ENCODE measurements at places on chromosomes 7 and 10.

DNA sequence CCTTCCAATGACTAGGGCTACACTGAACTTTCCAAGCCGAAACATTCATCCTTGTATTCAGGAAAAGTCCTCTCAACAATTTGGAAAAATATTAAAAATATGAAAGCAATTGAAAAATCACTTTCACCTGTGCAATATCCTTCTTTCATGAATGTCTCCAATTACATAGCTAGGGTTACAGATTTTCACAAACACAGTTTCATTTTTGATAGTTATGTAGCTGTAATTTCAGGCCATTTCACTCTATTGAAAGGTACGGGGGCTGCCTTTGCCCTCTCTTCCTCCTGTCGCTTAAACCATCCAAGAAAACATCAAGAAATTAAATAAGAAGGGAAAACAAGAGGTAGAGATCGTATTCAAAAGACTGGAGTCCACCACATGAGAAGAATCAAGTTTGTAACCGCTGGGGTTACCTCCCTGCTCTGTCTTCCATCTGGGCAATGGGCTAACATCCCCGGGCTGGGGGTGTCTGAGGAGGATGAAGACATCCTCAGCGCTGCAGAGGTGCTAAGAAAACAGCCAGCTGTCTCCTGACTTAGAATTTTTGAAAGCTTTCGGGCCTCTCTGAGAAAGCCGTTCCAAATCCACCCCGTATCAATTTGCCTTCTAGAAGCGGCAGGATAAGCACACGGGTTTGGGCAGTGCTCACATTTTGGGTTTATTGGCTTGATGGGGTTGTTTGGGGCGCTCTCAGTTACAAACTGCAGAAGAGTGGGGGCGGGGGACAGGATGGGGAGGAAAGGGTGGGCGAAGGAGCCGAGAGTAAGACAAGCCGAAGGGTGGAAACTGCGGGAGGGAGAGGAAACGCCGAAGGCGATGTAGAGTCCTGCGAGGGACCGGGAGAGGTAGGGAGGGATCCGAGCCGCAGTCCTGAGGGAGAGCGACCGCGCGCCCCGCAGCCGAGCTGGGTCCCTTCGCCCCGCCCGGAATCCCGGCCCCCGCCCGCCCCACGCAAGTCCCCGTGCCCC, 24.3 kb upstream of the VAX1 start:
- no peak for DNase-seq

GRCh38 chr7:139721417-139721816, 56.4 kb downstream of the HIPK2 start:
- DNase-seq = no peak

- DNase-seq = peak; percentile 48
These were observed 178.0 kb downstream of the NPSR1 start for GRCh38 chr7:34835901-34836600.

- DNase-seq = no peak
These were observed 1.7 kb upstream of the PFKP start for GRCh38 chr10:3065622-3066021.

- no peak for DNase-seq
These were observed 8.8 kb downstream of the CAPZA2 start for GRCh38 chr7:116871061-116871700.

- peak; percentile 65 for DNase-seq
These were observed 5.2 kb upstream of the NPSR1 start for GRCh38 chr7:34652809-34653208.

DNA sequence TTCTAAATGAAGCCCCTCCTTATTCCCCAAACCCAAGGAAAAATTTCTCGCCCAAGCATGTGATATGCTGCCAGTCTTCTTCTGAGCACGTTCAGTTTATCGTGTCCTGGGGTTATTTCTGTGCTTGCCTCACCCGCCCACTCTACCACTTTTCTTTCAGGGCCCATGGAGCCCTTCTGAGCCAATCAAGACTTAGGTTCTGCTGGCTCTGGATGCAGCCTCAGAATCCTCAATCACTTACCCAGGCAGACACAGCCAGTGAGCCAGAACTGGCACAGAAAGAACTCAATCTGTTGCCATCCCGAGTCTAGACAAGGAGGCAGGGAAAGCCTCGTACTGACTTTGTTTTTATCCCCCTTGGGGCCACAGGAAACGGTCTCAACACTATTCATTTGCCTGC, 34.2 kb upstream of the C10orf90 start:
- DNase-seq = no peak

DNA sequence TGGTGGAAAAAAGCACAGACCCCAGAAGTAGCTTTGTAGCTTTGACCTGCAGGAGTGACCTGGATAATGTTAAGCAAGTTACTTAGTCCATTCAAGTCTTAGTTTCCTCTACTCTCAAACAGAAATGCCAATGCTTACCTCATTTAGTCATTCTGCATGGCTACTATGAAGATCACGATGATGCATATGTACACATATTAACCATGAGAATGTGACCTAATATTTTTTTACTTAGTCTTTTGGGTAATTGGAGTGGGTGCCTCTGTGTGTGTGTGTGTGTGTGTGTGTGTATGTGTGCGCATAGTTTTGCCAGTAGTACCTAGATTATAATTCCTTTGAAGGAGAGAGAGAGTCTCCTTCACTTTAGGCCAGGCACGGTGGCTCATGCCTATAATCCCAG, 95.8 kb downstream of the NRP1 start:
- no peak for DNase-seq

GRCh38 chr7:110156511-110156910, 934.4 kb upstream of the LRRN3 start:
- no peak for DNase-seq

DNA sequence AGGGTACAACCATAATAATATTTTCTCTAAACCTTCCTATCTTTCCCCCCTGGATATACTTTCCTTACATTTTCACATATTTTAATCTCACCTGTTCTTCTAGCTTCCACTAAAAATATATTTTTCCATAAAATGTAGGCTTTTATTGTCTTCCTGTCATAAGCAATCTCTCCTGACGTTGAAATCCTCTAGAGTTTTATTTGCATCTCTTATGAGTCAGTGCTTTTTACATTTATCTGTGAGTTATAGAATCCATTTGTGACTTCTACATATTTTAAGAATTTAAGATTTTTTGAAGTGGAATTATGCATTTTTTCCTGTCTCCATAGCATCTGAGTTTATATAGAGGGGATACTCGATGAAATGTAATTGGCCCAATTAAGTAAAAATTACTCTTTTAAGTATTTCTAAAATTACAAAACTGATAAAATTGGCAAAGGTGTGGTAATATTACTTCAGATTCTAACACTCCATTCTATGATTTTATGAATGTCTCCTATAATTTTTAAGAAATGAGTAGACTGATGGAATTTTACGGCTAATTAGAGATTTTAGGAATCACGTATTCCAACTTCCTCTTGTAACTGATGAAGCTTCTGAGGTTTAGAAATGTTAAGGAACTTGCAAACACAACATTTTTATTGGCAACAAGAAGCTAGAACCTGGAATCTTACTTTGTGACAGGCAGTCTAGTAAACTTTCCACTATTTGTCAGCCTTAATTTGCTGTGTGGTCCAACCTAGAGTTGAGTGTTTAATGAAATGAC, 422.9 kb upstream of the SEMA3A start:
- DNase-seq = no peak

GRCh38 chr10:30782157-30782536, 152.6 kb upstream of the LYZL2 start:
- no peak for DNase-seq

DNA sequence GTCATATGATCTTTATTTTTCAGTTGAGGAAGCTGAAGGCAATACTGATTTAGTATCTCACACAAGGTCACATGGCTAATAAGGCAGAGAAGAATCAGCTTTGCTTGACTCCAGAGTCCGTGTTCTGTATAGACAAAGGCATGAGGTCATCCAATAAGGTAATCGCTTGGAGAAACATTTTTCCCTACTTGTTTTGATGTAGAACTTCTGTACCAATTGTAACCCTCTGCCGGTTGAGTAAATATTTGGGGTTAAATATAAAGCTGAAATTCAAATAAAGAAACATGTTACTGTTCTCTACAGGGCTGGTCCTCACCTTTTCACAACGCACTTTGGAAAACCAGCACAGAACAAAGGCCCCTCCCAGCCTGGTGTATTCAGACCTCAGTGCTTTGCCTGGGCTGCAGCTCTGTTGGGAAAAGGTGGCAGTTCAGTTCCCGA, 83.0 kb upstream of the INSYN2A start:
- DNase-seq = no peak

- no peak for DNase-seq
These were observed 55.7 kb upstream of the RHEB start for GRCh38 chr7:151575410-151575809.

DNA sequence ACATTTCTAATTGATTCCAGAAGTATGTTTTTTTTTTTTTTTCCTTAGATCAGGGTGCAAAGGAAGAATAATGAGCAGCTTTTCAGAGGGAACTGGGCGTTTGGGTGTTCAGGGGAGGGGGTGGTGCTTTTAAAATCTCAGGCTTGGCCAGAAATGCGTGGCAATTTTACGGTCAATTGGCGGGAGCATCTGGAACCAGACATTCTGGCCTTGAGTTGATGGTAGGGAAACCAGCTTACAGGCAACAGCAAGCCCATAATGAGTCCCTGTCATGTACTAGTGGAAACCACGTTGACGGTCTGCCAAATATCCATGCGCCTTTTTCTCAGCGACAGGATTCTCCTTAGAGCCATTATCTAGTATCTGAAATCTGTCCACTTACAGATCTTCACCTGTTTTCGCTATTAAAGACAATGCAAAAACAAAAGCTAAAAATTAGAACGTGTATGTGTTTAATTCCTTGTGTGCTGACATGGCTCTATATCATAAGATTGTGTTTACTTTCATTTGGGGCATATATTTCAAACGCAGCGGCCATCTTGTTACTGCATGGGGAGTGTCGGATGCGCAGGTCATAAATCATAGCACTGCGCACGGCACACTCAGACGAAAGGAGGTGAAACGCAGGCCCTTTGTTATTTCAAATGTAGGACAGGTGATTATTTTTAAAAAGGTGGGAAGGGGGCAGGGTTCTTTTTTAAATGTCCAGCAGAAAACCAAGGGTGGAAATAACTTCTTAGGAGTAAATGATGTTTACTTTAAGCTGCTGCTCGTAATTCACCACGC, 209.2 kb downstream of the AGMO start:
- no peak for DNase-seq

Measured in fibroblast of skin of left quadriceps (primary cell).